ENCODE measurements at places on chromosomes 1 and 21.

GRCh38 chr1:202230061-202230938 is 36.7 kb downstream of the LGR6 start:
- no peak for DNase-seq

DNA sequence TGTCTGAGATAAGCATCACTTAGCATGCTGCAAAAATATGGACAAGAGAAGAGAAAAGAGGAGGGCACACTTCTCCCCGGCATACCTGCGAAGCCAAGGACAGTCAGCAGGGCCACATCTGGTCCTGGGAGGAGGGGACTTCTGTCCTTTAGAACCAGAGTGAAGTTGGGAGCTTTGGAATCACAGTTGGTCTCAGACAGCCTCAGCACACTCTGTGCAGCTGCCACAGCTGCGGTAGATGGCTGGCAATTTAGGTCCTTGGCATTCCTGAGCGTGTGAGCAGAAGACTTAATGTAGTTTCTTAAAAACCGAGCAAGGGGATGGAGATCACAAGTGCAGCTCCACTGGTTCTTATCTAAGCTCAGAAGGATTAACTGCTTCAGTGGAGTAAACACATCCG is 32.3 kb downstream of the LRRC53 start:
- DNase-seq: no peak

GRCh38 chr1:197843401-197843800 is 59.0 kb upstream of the C1orf53 start:
- no peak for DNase-seq

GRCh38 chr1:216805233-216805632 is 82.0 kb upstream of the ESRRG start:
- DNase-seq: no peak

GRCh38 chr1:168958562-168959289 is 147.8 kb upstream of the ATP1B1 start:
- DNase-seq: no peak

- DNase-seq: no peak
These were observed 101.0 kb downstream of the MRPL39 start for GRCh38 chr21:25506261-25506660.

DNA sequence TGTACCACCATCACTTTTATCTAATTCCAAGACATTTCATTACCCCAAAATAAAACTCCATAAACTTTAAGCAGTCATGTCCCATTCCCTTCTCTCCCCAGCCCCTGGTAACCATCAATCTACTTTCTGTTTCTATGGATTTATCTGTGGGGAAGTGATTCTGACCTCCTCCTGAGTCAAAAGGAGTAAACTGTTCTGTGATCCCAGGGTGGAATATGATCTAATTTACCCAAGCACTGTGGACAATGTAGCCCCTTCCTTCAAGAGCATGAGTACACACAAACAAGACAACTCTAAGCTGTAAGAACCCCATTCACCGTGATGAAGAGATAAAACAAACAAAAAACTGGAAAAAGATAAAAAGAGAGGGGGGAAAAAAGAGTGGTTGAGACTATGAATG is 77.9 kb downstream of the PLPP3 start:
- DNase-seq: no peak

GRCh38 chr21:34836103-34836932 is 167.5 kb downstream of the CLIC6 start:
- no peak for DNase-seq

GRCh38 chr1:50421366-50421748 is 1.9 kb downstream of the DMRTA2 start:
- no peak for DNase-seq

GRCh38 chr1:3000671-3001470 is 20.4 kb upstream of the ACTRT2 start:
- DNase-seq: no peak

- no peak for DNase-seq
These were observed 12.4 kb downstream of the LMOD1 start for GRCh38 chr1:201933840-201934430.

DNA sequence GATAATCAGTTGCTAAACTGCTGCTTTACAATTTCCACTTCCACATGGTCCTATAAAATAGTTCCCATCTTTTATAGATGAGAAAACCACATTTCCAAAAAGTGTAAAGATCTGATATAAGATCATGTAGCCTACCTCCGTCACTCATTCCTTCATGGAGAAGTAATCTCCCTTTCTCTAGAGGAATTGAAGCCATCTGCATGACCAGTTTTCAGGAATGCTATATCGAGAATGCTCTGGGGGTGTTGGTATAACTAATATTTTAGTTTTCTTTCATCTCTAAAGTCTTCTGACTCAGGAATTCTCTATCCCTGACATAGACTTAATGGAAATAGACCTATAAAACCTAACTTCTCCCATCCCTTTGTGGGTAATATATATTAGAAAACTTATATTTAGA is 173.0 kb upstream of the UBE2U start:
- no peak for DNase-seq

DNA sequence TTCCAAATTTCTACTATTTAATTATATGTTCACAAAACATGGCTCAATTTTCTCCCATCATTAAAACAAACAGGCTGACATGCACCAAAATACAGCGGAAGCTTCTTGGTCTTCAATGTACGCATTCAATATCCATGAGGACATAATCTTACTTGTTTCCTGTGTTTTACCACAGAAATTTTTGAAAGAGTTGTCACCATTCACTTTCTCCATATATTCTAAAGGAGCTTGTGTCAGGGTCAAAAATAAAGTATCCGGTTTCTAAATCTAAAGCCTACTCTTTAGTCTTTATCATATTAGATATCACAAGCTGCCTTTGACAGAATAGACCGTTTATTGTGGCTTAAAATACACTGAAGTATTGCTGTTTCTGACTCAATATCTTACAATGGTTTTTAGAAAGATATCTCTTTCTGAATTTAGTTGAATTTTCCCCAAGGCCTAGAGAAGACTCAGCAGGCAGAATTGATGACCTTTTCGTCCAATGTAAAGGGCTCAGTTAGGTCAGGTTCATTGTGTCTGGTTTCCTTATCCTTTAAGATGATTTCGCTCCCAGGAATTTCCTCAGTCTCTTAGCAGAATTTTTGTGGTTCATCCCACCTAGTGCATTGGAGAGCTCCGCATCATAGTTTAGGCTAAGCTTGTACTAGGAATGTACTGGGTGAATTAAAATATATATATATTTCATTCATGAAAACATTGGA is 717.2 kb downstream of the NCAM2 start:
- no peak for DNase-seq

- peak; percentile 16 for DNase-seq
These were observed 28.3 kb upstream of the LY9 start for GRCh38 chr1:160767395-160768294.

Measured in central memory CD4-positive, alpha-beta T cell (primary cell).